Peyer's patch (tissue), 4 donors: ENCODE measurements at places on chromosomes 1 and 21. TPM values are rescaled to one million over a fixed set of nuclear protein-coding genes. Genes with fewer than 3 reads are reported as not detected.

MIXL1 gene
- total RNA-seq = not detected

SLC45A3 gene
- 7.4 TPM for total RNA-seq

RIPK4 gene
- 62.5 TPM for total RNA-seq

FMO1 gene
- total RNA-seq = 59.9 TPM

DNA sequence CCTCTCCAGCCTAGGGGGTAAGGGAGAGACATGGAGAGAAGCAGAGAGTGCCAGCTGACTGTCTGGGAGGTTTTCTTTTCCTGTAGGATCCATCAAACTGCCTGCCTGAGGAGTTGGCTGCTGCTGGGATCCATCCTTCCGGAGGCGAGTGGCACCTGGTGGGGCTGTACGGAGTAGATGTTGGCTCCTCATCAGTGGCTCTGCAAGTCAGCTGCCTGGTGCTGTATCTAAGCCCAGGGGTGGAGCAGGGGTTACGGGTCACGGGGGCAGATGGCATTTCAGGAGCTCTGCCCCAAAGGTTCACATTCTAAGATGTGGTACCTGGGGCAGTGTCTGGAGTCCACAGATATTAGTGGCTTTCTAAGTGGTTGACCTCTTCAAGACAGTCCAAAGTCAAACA is 128.0 kb downstream of the ACTL8 start:
- DNase-seq = peak; percentile 29

- no peak for DNase-seq
Measured at GRCh38 chr1:29117381-29117780, 6.3 kb downstream of the TMEM200B start.

GRCh38 chr1:115400891-115401290 is 62.8 kb upstream of the NGF start:
- no peak for DNase-seq

GRCh38 chr21:38039841-38040240 is 123.6 kb upstream of the KCNJ6 start:
- DNase-seq = no peak

GRCh38 chr1:84141182-84142003 is 2.7 kb upstream of the PRKACB start:
- DNase-seq = no peak

DNA sequence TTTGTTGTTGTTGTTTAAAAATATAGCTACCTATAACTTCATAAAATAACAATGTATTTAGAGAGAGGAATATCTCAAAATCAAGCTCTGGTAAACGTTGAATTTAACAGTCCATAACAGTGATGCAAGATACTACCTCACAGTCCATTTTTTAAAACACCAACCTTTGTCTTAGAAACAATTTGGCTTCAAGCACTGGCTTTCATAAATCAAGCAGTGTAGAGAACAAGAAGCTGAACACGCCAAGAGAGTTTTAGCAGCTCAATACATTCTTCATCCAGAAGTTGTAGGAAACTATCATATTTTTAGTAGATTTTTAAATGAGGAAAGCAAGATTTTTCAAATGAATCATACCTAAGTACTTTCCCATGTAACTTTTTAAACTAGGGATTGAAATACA is 334.3 kb upstream of the ADAMTS5 start:
- no peak for DNase-seq

DNA sequence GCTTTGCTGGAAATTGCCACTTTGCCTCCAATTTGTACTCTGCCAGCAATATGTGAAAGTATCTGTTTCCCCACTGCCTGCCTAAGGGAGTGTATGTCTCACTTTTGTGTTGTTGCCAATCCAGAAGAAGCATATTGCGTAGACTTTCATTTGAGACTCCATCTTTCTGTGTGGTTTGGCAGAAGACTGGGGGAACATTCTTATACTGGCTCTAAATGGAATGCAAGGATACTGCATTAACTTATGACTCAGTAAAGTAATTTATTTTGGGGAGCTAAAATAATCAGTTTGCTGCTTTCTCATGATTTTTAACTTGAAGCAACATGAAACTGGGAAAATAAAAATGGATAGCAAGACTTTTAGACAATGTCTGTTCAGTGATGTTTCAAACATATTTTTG is 107.7 kb upstream of the TMPRSS2 start:
- no peak for DNase-seq

DNA sequence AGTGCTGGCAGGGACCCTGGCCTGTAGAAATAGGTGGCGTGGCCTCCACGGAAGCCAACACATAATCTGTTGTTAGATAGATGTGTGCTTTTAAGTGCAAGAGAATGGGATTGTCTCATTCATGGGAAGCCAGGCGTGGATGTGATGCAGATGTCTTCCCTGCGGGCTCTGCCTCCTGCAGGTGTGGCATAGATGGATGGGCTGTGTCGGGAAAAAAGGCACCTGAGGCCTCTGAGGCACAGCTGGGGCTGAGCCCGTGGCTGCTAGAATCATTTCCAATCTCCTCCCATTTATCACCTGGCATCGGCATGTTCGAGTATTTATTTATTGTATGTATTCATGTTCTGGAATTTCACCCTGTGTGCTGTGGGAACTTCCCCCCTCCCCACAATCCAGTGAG is 353.4 kb upstream of the AJAP1 start:
- no peak for DNase-seq

GRCh38 chr1:43781574-43781973 is 74.2 kb downstream of the ST3GAL3 start:
- no peak for DNase-seq

DNA sequence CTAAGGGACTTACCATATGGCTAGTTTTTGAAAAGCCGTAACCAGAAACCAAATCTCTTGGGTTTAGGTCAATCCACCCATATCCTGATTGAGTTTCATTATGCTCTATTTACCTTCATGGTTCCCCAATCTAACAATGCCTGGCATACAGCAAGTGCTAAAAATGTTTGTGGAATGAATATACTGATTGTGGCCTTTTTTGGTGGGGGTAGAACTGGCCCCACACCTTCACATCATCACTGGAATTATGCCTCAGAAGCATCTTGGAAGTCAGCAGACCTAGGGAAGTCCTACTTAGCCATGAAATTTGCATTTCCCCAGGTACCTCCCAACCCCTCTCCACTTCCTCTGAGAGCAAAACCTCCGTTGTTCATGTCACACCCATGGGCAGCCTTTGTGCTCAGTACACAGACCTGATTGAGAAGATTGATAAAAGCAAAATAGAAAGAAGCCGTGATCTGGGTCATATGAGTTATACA is 17.8 kb upstream of the SLAMF1 start:
- peak; percentile 66 for DNase-seq

DNA sequence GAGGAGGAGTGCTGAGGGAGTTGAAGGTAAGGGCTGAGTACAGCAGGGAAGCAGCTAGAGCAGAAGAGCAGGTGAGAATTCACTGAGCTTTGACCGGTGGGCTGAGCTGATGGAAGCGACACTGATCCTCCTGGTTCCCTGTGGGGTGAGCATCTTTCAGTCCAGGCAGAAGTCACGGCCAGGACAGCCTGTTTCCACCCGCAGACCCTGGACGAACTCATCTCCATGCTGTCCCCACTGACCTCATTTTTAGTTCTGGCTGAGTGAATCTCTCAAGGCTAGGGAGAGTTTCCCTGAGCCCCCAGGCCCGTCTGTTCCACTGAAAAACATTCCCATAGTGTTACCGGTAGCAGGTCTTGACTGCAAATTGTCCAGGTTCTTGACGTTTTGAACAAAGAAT is 31.5 kb downstream of the FAM163A start:
- DNase-seq = no peak

- no peak for DNase-seq
Measured at GRCh38 chr1:225814381-225814780, 4.5 kb downstream of the EPHX1 start.
